ENCODE measurements at places on chromosomes 5 and 9.

DNA sequence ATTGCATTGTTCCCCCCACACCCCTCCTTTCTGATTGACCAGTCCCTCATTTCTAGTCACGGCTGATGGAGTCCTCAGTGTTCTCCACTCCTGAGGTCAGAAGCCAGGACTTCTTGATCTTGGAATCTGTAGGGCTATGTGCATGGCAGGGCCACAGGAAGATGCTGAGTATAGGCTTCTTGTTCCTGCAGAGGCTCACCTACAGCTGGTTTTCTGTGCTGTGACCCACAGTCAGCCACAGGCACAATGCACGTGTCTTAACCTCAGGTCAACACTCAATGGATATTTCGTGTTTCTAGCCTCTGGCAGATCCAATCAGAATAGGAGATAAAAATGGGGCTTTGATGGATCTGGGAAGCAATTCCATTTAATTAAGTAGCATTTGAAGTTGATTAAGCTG lies 14.3 kb upstream of the CXCL14 start:
- no peak for DNase-seq

- DNase-seq: no peak
These were observed 203.8 kb upstream of the RAI14 start for GRCh38 chr5:34452170-34452828.

DNA sequence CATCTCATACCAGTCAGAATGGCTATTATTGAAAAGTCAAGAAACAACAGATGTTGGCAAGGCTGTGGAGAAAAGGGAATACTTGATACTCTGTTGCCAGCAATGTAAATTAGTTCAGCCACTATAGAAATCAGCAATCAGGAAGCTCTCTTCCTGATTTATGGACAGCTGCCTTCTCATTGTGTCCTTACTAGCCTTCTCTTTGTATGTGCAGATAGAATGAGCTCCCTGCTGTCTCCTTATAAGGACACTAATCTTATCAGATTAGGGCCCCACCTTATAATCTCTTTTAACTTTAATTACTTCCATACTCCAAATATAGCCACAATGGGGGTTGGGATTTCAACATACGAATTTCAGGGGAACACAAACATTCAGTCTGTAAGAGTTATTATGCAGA lies 38.0 kb downstream of the KCNV2 start:
- no peak for DNase-seq

DNA sequence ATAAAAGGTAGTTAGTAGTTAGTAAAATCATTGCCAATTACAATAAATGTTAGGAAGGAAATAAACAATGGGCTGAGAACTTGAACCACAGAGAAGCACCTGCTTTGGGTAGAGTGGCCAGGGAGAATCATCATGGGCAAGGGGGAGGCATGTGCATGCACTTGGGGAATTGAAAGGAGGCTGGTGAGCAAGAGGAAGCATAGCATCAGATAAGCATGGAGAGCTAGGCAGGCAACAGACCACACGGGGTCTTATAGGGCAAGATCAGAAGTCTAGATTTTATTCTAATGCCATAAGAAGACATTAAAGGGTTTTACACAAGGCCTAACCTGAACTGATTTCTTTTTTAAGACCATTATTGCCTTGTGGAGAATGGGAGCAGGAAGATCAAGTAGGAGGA lies 93.4 kb downstream of the PIP5K1B start:
- DNase-seq: no peak

DNA sequence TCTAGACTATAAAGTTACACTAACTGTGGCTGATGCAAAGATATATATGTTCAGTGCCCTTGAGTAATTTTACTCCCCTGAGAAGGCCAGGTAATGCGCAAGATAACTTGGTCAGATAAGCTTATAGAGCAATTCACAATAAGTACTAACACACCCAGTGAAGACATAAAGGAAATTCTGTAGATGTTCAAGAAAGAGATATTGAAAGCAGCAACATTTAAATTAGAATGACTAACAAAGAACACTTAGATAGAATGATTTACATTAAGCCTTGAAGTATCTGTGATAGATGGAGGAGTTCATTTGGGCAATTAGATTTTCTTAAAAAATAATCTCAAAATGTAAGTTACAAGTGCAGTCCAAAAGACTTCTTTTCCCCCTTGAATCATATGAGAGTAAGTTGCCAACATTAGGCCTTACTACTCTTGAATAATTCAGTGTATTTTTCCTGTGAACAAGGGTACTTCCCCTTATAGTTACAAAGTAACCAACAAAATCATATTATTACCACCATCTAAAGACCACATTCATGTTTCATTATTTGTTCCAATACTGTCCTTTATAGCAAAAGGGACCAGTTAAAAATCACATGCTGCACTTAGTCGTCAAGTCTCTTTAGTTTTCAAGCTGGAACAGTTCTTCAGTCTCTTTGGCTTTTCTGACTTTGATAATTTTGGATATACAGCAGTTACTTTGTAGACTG lies 44.4 kb upstream of the ELOVL7 start:
- no peak for DNase-seq

- no peak for DNase-seq
These were observed 21.0 kb downstream of the MLLT3 start for GRCh38 chr9:20601292-20601691.

GRCh38 chr9:110748251-110748893 lies 79.8 kb downstream of the MUSK start:
- no peak for DNase-seq

DNA sequence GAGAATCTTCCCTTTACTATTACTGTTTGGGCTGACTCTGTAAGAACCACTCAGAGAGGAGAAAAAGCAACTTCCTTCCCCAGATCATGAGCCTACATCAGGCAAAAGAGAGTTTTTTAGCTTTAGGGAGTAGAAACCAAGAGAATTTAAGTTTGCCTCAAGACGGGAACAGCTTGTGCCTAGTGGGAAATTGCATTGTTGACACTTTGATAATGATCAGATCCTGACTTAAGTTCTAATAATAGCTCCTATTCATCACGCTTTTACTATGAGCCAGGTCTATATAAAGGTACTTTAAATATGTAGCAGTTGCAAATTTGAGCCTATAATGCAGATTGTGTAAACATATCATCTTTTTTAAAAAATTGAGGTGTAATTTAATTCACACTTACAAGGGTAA lies 298.2 kb downstream of the MAN2A1 start:
- DNase-seq: no peak

DNA sequence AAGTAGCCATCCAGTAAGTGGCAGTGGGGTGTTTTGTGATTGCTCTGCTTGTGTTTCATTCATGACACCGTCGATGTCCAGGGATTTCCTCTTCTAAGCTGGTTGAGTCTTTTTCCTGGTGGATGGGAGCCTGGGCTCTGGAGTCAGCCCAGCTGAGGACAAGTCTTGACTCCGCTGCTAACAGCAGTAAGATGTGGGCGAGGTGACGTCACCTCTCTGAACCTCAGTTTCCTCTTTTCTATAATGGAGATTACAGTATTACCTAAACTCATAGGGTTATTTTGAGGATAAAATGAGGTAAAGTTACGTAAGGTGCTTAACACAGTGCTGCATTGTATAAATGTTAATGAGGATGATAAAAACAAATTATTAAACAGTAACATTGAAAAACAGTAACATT lies 21.3 kb downstream of the FGF1 start:
- DNase-seq: no peak

DNA sequence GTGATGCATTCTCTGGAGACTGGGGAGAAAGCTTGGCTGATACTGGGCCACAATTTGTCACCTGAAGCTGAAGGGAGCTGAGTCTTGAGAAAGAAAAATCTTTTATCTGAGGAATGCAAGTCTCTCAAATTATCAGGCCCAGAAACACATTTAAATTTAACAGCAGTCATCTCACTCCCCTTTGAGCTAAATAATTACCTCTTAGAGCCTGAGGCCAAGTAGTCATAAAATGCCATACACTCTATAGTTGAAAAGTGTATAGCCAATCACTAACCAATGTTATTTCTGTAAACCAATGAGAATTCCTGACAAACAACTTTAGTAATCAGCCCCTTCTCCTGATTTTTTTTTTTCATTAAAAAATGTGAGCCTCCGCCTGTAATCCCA lies 32.7 kb upstream of the DAPK1 start:
- DNase-seq: no peak

GRCh38 chr9:78986446-78986845 lies 585.3 kb upstream of the TLE4 start:
- DNase-seq: no peak

DNA sequence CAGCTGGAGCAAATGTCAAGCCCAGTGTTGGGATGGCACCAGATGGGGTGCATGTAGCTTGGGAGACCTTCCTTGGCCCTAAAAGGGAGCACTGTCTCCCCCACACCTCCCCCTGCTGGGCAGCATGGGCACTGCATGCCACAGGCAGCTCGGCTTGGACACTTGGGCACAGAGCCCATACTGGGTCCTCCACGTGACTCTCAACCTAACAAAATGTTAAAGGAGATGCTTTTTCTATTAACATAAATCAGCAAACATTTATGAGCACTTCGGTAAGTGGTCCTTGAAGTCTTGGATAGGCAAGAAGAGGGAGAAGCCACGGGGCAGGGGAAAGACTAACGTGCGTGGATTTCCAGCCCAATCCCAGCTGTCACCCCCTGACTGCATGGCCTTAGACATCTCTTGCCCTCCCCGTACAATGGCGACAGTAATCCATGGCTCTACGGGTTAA lies 23.9 kb upstream of the MAPK9 start:
- no peak for DNase-seq

DNA sequence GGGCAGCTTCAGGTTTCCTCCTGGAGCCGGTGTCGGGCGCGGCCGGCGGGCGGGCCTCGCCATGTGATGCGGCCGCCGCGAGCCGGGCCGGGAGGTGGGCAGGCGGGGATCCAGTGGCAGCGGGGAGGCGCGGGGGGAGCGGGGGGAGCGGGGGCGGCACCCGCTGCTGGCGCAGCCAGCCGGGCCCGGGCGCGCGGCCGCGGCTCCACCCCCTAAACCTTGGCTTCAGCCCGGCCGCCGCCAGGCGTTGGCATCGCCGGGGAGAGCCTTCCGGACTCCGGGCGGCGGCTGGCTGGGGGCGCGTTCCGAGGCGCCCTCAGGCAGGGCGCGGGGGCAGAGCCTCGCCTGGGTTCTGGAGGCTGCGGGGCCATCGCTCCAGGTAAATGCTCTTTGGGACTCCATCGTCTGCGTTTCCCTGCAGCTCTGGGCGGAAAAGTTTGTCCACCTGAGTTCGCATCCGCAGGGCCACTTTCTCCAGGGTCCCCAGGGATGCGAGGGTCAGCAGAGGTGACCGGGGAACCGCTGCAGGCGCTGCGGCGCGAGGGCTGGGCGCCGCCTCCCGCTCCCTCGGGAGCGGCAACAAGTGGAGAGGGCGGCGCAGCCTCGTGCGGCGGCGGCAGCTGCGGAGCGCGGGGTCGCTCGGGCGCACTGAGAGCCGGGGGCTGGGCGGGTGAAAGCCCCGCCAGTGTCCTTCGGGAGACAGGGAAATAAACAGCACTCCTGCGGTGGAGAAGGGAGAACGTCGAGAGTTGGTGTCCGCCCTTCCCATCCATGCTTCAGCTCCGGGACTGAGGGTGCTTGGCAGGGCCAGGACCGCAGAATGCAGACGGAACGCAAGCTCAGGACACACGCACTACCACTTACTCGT lies at the start of gene ARHGEF28:
ARHGEF28 (plus strand) TSS at position 253 of the 868 bp plus-strand sequence. CDS start 58,656 bp downstream, outside the sequence.
- no peak for DNase-seq

DNA sequence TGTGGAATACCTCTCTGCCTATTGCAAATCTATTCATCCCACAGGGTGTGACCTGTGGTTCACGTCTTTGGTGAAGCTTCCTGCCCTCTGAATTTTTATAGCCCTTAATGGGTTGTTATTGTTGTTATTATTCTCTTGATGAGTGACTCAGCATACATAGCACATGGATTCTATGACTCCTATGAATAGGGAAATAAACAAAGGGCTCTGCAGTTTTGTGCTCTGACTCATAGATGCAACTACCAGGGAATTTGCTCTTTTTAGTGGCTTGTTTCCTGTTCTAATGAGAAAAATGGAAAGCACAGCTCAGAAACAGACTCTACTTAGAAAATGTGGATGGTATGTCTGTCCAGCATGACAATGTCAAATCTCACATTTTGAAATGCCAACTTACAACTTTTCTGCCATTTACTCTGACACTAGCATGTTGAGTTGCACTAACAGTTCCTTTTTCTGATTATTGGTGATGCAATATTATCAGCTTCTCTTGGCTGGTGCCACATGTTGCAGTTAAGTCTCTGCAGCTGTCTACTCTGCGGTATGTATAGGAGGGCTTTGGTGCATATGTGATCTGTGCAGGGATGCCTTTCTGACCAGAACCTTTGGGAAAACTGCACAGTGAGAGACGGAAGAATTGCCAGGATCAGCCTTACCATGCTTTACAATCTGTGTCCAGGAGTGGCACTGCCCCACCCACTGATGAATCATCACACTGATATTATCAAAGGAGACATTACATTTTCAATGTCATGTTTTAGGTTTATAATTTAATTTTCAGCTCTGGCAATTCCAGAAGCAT lies 996.4 kb upstream of the WWC1 start:
- peak; percentile 80 for DNase-seq

DNA sequence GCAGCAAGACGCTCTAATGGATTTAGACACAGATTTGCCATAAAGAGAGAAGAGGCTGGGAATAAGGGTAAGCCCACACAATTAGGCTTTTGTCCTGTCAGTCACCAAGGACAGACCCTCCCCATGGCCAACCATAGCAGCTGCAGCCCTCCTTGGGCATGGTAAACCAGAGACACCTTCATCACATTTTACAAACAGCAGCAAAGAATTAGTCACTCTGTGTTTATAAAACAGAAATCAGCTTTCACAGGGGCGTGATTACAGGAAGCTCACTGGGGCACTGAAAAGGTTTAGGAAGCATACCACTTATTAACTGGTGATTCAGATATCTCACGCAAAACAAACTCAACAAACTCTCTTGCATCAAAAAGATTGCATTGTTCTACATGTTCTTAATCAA lies 37.3 kb upstream of the ZNF622 start:
- DNase-seq: no peak

DNA sequence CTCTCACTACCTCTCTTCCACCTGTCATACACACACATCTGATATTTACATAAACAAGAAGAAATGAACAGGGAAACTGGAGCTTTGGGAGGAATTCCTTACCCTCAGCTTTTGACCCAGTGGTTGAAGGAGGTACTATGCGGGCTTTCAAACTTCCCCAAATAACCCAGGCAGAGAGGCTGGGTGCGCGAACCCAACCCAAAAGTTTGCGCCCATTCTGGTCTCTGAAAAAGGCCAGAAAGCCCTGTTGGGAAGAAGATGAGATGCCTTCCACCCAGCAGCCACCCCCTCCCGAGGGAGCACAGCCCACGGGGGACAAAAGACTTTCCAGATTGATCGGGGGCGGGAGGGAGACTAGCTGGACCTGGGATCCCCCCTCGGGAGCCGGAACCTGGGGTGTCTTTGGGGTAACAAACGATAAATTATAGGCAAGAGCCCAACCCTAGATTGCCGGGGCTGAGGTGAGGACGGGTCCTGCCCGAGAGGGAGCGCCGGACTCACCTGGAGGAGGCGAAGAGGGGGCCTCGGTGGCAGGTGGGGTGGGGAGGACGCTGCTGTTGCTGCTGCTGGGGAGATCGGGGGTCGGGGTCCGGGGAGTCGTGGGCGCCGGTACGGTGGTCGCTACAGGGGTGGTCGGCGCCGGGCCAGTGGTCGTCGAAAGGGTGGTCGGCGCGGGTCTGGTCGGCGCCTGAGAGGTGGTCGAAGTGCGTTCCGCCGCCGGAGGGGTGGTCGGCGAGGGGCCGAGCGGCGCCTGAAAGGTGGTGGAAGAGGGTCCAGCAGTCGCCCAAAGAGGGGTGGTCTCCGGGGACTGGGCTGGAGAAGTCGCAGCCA lies 798 bp downstream of the MEGF9 start:
- DNase-seq: no peak
